ENCODE measurements at places on chromosomes 7 and 10. TPM values are rescaled to one million over a fixed set of nuclear protein-coding genes. Genes with fewer than 3 reads are reported as not detected.

Gene PILRA
- total RNA-seq, result 3.7 TPM

Gene CALML5
- total RNA-seq, result not detected

Gene SAMD9
- 4.1 TPM for total RNA-seq

Gene ITIH5
- 22.1 TPM for total RNA-seq

Gene PTTG1IP2
- not detected for total RNA-seq

Gene NXPH1
- total RNA-seq, result not detected

Gene PRKG1
- 31.5 TPM for total RNA-seq

Gene ENKUR
- not detected for total RNA-seq

Gene HDAC9
- 22.4 TPM for total RNA-seq

Gene WNT2
- 2.7 TPM for total RNA-seq

Gene NEURL1
- 0.39 TPM for total RNA-seq

Gene GJD4
- not detected for total RNA-seq

Gene MEST
- 96.5 TPM for total RNA-seq

Gene XRCC2
- 1.4 TPM for total RNA-seq

Gene CRHR2
- total RNA-seq, result 0.16 TPM

- DNase-seq, result no peak
Measured at GRCh38 chr7:1103789-1104515, 16.0 kb downstream of the GPER1 start.

DNA sequence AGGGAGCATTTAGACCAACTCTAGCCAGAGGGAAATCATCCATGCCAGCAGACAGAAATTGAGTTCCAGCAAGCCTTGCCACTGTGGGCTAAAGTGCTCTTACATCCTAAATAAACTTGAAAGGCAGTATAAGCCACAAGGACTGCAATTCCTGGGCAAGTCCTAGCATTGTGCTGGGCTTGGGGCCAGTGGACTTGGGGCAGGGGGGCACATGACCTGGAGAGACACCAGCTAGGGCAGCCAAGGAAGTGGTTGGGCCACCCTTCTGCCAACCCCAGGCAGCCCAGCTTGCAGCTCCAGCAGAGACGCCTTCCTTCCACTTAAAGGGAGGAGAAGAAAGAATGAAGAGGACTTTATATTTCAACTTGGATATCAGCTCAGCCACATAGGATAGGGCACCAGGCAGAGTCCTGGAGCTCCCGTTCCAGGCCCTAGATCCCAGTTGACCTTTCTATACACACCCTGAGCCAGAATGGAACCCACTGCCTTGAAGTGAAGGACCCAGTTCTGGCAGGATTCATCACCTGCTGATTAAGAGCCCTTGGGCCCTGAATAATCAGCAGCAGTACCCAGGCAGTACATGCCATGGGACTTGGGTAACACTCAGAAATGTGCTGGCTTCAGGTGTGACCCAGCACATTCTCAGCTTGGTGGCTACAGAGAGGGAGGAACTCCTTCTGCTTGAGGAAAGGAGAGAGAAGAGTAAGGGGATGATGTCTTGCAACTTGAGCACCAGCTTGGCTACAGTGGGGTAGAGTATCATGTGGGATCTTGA is 153.0 kb downstream of the GNAI1 start:
- DNase-seq, result no peak

- no peak for DNase-seq
Measured at GRCh38 chr10:132847416-132847777, 61.5 kb upstream of the NKX6-2 start.

DNA sequence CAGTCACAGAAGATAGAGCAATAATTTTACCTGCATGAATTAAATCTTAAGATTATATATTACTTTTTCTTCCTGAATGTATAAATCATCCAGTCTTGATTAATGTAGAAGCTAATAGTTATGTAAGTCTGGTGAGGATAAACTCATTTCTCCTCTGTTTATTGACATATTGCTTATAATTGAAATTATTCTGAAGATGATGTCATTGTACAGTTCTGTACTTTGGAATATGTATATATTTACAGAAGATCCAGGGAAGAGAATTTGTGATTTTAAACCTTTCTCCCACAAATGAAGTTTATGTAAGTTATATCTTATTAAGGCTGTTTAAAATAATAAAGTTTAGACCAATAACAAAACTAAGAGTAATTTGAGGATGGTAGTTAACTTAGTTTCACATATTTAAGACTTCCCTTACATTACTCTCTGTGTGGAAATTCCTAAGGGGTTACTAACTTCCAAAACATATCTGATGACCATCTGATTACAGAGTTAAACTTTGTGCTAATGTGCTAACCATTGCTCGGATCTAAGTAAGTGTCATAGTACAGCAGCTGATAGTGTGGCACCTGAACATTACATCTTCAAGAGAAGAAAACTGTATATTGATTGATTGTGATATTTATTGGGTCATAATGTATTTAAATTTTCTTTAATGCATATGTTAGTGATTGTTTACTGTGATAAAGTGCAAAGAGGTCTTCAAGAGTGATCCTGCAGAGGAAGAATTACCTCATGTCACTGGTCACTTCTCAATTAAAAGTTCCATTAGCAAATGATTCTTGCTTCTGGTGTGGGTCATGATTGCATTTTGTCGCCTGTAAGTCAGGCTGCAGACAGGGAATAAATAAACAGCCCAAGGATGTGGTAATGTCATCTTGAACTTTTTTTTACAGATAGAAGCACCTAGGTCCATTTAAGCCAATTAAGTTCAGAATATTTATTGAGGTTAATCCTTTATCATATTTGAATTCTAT is 96.9 kb downstream of the UBE3C start:
- DNase-seq, result no peak

GRCh38 chr7:35258125-35258867 is 4.4 kb upstream of the TBX20 start:
- DNase-seq, result no peak

DNA sequence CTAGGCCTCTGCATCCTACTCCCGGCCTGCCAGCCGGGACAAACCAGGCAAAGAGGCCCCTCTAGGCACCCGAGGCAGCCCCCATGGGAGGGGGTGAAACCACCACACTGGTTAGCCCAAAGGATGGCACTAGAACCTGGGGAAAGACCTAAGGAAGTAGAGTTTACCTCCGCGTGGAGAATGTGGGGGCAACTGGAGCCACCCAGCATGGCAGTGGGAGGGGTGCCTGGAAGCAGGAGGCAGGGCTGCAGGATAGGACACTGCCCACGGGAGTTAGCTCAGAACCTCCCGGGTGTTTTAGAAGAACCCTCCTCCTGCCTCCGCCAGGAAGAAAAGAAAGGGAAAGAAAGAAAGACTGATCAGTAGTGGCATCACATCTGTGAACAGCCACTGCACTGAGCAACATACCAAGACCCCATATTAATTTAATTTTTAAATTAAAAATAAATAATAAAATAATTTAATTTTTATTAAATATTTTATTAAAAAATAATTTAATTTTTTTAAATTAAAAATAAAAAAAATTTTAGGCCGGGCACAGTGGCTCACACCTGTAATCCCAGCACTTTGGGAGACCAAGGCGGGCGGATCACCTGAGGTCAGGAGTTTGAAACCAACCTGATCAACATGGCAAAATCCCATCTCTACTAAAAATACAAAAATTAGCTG is 11.2 kb downstream of the AIFM2 start:
- no peak for DNase-seq

GRCh38 chr7:111264981-111265380 is 174.1 kb downstream of the LRRN3 start:
- DNase-seq, result no peak

- DNase-seq, result no peak
Measured at GRCh38 chr7:128302139-128302538, 41.6 kb downstream of the RBM28 start.

- no peak for DNase-seq
Measured at GRCh38 chr10:34477249-34477648, 337.8 kb downstream of the PARD3 start.

DNA sequence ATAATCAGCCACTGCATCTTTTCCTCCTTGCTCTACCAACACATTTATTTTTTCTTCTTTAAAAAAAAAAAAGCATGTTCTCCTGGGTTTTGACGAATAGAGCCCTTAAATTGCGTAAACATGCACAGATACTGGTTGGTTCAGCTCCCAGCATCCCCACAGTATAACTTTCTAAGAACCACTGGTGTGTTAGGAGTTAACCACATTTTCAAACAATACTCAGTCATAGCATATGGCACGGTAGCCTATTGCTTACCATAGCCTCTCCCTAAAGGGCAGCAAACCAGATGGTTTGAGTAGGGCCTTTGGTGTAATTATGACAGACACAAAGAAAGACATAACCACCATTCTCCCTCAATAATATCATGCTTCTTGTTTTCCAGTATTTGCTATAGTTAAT is 145.0 kb downstream of the LRRC4 start:
- no peak for DNase-seq

DNA sequence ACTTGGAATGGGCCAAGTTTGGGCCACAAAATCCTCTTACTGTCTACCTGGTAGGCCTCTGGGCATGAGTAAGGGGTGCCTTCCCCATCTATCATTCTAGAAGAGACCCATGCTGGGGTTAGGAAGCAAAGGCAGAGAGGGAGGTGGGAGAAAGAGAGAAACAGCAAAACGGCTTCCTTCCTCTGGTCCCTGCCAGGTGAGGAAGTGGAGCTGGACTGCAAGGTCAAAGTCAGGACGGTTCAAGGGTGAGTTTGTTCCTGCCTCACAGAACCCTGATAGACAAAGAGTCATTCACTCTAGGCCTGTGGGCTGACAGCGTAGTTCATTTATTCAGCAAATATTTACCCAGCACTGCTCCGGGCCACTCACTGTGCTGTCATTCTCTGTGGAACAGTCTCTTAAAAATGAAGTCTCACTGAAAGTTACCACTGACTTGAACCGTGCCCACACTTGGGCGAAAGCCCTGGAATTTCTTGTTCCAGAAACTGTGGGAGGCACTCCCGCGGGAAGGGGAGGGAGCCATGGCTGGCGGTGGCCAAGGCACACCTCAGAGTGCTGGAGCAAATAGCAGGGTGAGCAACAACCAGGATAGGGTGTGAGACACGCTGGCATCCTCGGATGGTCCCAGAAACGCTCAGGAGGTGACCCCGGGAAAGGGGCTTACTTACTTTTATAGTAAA is 26.2 kb upstream of the ECHDC3 start:
- DNase-seq, result no peak

GRCh38 chr10:22780474-22780885 is 66.1 kb upstream of the PIP4K2A start:
- no peak for DNase-seq

DNA sequence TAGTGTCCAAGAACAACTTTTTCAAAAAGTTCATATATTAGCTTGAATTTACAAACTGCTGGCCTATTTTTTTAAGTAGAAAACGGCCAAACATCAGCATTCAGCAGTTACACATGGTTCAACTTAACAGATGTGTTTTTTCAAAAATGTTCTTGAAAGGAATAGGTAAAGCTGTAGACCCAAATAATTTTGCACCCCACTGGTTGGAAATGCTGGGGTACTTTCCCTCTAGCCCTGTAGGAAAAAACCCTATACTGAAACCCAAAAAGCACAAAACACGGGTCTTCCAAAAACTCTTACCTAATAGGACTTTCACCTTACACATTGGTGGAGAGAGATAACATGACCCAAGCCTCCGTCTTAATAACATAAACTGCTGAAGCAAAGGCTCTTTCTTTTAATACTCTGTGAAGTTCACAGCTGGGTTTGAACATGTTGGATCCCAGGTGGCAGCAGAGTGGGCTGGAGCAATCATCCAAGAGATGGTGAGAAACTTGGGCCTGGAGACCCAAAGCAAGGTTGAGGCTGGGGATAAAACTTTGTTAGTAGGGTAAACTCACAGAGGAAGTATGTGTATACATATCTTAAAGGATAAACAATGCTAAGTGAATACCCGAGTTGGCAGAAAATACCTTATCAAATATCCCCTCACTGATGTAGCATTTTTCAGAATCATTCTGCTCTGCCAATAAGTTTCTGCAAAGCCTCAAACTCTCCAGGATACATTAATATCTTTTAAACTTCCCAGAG is 629 bp upstream of the DNAJC9 start:
- no peak for DNase-seq

GRCh38 chr7:158386866-158387545 is 200.6 kb downstream of the PTPRN2 start:
- no peak for DNase-seq

GRCh38 chr7:75650681-75651080 is 88.1 kb downstream of the HIP1 start:
- DNase-seq, result peak; percentile 78

DNA sequence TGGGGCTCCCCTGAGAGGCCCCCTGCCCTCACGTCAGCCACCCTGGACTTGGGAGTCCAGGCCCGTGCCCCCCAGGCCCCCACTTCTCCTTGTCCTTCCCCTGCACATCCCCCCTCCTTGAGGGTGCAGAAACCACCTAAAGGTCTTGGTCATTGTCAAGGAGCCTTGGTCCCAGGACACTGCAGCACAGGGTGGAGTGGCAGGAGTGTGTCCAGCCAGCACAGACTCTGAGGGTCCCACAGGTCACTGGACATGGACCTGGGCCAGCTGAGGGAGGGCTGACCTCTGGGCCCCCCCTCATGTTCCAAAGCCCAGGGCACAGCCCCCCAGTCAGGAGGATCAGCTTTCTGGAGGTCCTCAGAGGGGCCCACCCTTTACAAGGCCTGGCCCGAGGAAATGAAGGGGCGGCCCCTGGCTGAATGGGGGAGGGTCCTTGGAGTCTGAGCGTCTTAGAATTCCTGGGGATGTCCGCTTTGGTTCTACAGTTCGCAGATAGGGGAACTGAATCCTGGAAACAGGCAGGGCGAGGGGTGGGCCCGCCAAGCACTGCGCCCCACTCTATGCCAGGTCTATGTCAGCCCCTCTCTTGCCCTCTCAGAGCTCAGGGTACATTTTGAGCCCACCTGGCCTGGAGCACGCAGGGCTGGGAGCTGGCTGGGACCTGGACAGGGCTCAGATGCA is 54.0 kb downstream of the PWWP2B start:
- no peak for DNase-seq

Data from left cardiac atrium (tissue), 4 donors.